ENCODE measurements at places on chromosomes 7 and 10.

DNA sequence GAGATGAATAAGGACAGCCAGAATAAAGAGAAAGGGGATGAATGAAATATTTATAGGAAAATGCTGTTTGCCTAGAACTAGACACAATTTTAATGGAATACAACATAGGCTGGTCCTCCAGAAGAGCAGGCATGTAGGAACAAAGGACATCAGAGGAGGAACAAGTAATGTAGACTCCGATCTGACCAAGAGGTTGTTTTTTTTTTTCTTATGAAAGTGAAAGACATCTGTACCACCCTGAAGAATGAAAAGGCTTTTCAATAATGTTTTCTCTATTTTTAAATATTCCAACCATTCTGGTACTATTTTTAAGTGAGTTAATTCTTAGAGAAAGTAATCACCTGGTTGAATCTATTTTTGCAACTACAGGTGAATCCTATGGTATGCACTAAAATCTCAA, 136.9 kb upstream of the PTN start:
- DNase-seq: no peak

GRCh38 chr10:75655791-75656451, 224.5 kb downstream of the LRMDA start:
- no peak for DNase-seq

- peak; percentile 75 for DNase-seq
Observed at GRCh38 chr10:101297901-101298486, 56.0 kb upstream of the BTRC start.

- DNase-seq: no peak
Observed at GRCh38 chr10:125928928-125929585, 32.7 kb downstream of the FANK1 start.

- no peak for DNase-seq
Observed at GRCh38 chr10:121436630-121437341, 161.5 kb downstream of the FGFR2 start.

- no peak for DNase-seq
Observed at GRCh38 chr10:69712342-69712741, 82.3 kb downstream of the FAM241B start.

GRCh38 chr10:70978181-70978580, 89.8 kb upstream of the PCBD1 start:
- DNase-seq: no peak

DNA sequence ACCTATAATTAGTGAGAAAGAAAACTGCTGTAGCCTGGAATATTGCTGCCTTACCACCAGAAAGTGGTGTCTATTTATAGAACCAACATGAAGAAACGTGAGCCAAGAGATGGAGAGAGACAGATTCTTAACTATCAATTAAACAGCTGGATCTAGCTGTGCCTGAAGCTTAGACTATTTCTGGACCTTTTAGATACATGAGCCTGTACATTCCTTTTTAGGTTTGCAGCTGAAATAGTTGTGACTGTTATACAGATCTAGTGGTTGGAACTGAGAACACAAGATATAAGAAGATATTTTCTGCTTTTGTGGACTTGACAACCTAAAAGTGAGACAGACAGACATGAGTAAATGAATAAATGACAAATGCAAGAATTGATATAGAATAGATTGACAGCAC, 73.4 kb downstream of the CDK14 start:
- no peak for DNase-seq

- DNase-seq: no peak
Observed at GRCh38 chr10:131096031-131096430, 215.5 kb downstream of the TCERG1L start.

GRCh38 chr10:1523221-1523620, 214.1 kb downstream of the ADARB2 start:
- DNase-seq: no peak

- no peak for DNase-seq
Observed at GRCh38 chr7:130092598-130092997, 22.3 kb downstream of the KLHDC10 start.

GRCh38 chr7:22728401-22729029, 1.5 kb downstream of the IL6 start:
- no peak for DNase-seq

GRCh38 chr7:128135515-128136214, 104.4 kb upstream of the LRRC4 start:
- peak; percentile 62 for DNase-seq

DNA sequence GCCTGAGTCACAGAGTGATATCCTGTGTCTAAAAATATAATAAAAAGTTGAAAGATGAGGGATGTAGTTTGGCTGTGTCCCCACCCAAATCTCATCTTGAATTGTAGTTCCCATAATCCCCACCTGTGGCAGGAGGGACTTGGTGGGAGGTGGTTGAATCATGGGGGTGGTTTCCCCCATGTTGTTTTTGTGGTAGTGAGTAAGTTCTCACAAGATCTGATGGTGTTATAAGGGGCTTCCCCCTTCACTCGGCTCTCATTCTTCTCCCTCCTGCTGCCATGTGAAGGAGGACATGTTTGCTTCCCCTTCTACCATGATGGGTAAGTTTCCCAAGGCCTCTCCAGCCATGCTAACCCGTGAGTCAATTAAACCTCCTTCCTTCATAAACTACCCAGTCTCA, 25.1 kb upstream of the UBE3C start:
- DNase-seq: no peak

DNA sequence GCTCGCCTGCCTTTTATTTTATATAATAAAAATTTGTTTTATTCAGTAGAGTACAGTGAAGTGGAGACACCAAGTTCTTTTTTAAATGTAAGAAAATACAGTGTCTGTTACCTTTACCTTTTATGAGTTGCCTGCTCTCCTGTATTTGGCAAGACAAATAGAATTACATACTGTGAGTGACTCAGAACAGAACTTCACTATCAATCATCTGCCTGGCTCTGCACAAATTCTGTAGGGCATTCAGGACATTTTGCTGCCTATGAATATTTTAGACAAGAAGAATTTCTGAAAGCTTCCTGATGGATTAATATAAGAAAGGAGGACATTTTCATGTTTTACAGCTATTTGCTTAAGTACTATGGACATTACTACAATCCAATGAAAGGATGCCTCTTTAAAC, 135.4 kb upstream of the PHF14 start:
- DNase-seq: no peak

GRCh38 chr10:71933651-71934050, 30.5 kb upstream of the CHST3 start:
- DNase-seq: no peak

DNA sequence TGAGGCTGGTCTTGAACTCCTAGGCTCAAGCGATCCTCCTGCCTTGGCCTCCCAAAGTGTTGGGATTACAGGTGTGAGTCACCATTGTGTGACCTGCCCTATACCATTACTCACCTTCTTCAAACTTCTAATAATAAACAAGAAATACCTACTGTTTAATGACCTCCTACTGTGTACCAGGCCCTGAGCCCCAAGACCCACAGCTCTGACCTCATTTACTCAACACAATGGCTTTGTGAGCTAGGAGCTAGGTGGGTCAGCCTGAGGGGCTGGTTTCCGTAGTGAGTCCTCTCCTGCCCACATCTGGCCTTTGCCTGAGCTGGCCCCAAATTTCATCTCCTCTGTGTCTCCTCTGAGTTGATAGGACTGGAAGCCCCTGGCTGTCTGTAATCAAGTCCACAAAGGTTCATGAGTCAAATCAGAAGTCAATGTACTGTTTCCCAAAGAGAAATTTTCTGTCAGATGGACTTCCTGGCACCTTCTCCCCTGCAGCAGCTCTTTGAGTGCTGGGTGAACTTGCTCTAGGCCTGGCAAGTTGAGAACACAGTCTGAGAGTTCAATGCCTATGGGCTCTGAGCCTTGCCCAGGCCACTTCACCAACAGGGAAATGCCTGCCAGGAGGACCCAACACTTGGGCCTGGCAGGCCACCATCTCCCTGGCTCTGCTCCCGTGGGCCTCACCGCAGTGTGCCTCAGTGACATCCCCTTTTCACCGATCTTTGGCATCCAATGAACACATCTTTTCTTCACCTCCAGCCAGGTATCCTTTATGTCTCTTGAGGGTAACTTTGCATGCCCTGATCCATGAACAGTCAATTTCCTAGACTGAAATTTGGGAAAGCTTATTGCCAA, 24.0 kb downstream of the NEURL1 start:
- DNase-seq: no peak

DNA sequence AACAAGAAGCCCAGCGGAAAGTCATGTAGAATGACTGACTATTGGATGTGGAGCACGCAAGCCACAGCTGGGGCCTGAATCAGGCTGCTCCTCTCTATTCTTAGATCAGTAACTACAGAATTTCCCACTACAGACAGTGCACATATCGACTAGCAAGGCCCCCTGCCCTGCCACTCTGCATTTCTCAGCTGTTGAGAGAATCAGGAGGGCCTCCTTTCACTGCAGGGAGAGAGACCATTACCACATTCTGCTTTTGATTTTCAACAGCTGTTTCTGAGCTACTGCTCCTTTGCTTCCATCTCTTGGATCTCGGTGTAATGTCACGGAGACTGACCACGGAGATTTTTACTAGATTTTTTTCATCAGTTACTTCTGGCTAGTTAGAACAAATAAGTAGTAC, 73.8 kb downstream of the PON1 start:
- no peak for DNase-seq

- no peak for DNase-seq
Observed at GRCh38 chr10:51718804-51719291, 19.5 kb upstream of the CSTF2T start.

DNA sequence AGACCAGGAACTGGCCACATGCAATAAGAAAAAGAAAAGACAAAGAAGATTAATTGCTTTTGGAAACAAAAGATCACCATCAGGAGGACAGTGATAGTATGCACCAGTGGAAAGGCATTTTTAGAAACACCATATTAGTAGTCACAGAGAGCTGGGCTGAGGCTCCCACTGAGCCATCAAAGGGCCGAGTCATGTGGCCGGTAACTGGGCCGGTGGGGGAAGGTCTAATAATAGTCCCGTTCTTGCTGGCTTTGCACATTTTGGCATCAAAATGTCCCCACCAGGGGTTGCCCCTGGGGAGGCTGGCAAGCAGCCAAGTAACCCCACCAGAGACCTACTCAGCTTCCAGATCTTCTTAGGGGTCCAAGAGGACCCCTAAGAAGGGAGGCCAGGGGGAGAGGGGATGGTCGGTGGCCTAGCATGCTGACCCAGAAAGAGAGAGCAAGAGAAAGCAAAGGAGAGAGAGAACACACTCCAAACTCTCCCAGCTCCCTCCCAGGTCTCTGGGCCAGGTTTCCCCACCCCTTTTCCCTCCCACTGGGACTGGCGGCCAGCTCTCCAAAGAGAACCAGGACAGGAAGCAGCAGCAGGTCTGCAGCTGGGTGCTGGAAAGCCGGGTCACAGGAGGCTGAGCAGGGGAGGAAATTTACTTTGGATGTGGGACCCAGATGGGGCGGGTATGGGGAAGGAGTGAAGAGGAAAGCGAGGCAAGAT, 70.2 kb upstream of the FGFR2 start:
- DNase-seq: no peak

DNA sequence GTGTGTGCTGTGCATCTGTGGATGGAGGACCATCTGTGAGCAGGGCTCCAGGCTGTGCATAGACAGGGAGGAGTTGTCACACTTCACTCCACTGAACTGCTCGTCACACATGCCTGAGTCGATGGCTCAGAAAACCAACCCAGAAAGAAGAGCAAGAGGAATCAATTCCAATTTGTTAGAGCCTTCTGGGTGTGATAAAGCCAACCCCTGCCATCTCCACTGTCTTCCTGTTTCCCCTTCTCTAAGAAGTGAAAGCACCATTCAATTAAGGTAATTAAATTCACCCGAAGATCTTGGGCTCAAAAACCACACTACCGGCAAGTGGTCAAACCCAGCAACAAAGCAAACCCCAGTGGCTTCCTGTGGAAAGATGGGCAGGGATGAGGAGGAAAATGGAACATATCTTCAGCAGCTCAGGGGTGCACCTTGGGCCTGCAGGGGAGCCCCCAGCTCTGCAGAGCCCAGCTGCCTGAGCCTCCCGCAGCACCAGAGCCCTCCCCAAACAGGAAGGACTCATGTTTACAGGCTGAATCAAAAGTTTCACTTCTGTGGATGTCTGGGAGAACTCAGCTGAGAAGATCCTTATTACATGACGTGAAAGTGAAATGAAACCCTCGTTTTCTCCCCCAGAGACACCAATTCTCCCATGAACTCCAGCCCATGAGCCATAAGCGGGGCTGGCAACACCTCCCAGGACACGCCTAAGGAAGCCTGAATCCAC, 10.9 kb downstream of the C10orf71 start:
- no peak for DNase-seq

GRCh38 chr7:142882338-142882678, 3.2 kb downstream of the TRPV6 start:
- DNase-seq: no peak

DNA sequence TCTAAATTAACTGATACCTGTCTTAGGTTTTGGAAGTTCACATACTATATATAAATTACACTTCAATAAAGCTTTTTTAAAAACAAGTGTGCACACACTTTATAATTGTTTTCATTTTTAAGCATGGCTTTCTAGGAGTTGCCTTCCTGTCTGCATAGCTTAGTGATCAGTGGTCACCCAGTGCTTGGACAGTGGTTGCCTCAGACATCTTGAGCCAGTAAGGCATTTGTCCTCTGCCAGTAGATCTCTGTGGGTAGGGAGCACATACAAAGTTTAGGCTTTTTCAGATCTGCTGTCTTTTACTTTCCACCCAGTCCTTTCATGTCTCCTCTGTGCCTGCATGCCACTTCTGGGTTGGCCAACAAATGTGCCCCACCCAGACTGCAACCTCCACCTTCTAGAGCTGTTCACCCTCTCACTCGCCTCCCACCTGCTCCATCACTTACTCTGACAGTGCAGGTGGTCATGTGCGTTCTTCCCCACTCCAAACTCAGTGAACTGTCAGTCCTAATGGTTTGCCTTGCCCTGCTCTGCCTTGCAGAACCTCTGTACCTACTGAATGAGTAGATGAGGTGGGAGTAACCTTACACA, 31.7 kb downstream of the TPST1 start:
- no peak for DNase-seq
